ENCODE measurements at places on chromosomes 12 and 14.

DNA sequence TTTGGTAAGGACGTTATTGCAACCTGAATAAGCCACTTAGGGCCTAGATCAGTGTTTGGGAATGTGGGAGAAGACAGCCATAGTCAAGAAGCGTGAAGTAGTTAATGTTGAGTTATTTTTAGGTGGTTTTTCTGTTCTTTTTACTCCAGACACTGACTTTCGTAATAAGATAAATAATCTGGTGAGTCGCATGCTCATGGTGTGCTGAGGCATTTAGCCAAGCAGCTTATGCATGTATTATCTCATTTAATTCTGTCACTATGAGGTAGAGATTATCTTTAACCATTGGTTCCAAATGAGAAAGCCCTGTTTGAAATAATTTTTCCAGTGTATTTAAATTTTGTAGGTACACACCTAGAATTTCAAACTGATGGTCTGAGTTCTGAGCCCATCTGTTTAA, 67.3 kb downstream of the RCOR1 start:
- peak; percentile 67 for DNase-seq

GRCh38 chr14:77642407-77642806, 26.0 kb upstream of the SPTLC2 start:
- DNase-seq = no peak

- DNase-seq = no peak
These were observed 158.0 kb downstream of the RAD51B start for GRCh38 chr14:67977434-67978034.

DNA sequence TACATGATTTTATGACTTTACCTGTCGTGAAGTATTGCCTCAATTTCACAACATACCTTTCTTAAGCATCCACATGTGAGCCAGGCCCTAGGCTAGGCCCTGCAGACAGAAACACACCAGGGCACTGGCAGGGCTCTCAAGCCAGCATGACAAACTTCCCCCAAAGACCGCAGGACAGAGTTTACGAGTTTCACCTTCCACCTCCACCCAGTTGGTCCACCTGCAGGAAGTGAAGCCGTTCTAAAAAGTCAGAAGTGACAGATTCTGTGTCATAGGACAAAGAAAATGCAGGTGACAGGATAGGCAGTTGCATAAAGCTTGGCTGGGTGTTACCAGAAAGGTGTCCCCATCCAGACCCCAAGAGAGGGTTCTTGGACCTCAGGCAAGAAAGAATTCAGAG, 382.3 kb downstream of the PCNX1 start:
- DNase-seq = no peak

DNA sequence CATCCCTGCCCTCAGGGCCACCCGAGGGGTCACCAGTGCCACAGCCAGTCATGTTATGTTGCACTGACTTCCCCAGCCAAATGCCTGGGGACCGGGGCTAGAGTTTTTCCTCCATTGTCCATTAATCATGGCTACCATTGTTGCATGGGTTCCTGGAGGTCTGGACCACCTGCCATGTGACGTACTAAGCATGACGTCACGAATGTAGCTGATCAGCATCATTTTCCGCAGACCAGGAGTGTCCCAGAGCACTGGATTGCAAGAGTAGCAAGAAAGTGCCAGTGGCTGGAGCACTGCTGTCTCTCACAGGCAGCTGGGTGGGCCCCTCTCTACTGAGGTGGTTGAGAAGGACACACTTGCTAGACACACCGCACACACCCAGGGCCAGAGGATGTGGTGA, 6.9 kb upstream of the C14orf180 start:
- no peak for DNase-seq

- DNase-seq = peak; percentile 43
These were observed at the start of gene FAR2 for GRCh38 chr12:29148911-29149690. Gene FAR2 (plus strand): TSS chr12:29149278. CDS start chr12:29270450, 121,172 bp downstream.

- DNase-seq = peak; percentile 99
These were observed 120.3 kb downstream of the FBXL14 start for GRCh38 chr12:1474041-1474573.

- DNase-seq = peak; percentile 63
These were observed 198.3 kb upstream of the CPNE8 start for GRCh38 chr12:39103552-39104165.

GRCh38 chr12:82870771-82871377, 184.2 kb downstream of the TMTC2 start:
- DNase-seq = no peak

- no peak for DNase-seq
These were observed 114.1 kb downstream of the SLC15A4 start for GRCh38 chr12:128709660-128710059.

DNA sequence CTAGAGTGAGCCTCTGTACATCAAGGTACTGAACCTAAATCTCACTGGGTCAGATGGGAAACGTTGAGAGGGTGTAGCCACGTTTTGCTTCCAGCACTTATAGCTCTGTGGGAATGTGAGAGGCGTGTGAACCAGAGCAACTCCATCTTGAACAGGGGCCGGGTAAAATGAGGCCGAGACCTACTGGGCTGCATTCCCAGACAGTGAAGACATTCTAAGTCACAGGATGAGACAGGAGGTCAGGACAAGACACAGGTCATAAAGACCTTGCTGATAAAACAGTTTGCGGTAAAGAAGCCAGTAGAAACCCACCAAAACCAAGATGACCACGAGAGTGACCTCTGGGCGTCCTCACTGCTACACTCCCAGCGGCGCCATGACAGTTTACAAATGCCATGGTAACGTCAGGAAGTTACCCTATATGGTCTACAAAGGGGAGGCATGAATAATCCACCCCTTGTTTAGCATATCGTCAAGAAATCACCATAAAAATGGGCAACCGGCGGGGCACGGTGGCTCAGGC, 63.4 kb upstream of the NCOR2 start:
- DNase-seq = no peak

DNA sequence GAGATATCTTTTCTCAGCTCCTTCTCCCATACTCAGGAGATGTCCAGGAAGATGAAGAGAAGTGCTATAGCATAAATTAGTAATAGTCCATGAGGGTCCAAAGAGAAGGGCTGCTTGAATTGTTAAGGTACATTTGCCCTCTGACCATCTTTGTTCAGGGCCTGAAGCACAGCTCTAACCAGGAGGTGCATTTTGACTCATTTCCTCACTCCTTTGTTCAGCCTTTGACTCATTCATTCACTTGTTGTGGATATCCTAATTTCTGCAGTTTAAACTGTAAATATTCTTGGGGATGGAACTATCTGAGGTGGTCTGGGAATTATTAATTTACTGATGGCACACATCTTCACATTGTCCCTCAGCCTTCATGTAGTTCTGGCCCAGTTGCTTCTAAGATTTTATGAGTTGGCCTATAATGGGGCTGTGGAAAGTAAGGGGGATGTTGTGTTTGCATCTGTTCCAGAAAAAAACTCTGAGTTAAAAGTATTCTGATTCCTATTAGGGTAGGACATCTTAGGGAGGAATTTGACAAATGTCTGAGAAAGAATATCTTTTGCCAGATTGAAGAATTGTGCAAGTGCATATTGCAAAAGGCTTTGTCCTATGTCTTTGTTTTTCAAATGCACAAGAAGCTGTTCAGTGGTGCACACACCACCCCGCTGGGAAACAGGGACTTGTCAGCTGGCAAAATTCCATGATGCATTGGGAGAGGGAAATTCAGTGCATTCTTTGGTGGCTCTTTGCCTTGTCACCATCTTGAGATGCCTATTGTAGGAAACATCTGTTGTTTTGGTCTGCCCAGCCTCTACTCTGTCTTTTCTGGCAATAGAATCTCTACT, 22.1 kb downstream of the SMOC1 start:
- DNase-seq = peak; percentile 90

GRCh38 chr14:71062581-71063303, 155.5 kb downstream of the PCNX1 start:
- DNase-seq = peak; percentile 73

DNA sequence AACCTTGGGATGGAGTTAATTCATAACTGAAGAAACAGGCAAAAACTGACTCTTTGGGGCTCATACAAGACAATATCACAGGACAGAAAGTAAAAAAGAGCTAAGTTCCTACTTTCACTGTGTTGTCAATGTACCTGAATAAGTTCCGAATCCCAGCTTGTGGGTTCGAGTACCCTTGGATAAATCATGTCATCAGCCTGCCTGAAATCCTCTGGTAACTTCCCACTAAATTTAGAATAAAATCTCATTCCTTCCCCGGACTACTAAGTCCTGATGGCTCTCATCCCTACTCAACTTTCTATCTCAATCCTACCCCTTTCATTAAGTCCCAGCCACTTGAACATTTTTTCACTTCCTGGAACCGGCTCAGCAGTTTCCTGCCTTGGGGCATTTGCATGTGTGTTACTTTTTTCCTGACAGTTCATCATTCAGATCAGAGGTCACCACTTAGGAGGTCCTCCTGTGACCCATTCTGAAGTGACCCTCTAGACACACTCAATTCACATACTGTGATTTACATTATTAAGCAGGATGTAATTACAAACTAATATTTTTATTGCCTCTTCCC, 12.7 kb downstream of the ERP29 start:
- DNase-seq = no peak

DNA sequence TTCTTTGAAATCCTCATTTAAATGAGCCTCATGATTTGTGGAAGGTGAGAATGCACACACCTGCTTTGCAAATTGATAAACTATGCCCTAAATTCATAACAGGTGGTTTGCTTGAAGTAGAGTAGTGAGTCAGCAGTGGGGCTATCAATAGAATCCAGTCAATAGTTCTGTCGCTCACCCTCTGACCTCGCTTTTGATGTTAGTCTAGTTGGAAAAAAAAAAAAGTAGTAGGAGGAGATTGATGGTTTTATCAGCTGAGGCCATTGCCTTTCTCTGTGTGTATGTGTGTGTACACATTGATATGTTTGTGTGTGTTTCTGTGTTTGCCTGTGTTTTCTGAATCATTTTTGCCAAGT, 267.3 kb downstream of the SNAPC1 start:
- no peak for DNase-seq

DNA sequence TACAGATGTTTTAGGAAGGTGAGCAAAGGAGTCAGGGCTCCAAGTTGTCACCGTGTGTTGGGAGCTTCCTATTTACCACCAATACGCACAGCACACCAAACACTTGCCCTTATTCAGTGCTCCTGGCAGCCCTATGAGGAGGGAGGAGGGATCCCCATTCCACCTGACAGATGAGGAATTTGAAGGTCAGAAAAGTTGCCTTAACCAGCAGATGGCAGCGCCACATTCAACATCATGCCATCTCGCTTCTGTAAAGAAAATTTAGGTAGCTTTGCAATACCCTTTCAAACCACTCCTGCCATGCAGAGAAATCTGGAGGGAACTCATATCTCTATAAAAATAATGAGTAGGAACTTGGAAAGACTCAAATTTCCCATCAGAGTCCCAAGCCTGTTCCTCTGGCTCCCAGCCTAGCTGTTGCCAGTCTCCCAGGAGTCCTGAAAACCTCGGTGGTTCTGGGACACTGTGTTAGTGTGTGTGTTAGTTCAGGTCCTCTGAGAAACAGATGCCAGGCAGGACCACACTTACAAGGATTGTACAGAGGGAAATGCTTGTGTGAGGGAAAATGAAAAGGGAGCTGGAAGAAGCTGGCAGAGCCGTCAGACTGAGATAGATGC, 410.5 kb downstream of the MED13L start:
- no peak for DNase-seq

DNA sequence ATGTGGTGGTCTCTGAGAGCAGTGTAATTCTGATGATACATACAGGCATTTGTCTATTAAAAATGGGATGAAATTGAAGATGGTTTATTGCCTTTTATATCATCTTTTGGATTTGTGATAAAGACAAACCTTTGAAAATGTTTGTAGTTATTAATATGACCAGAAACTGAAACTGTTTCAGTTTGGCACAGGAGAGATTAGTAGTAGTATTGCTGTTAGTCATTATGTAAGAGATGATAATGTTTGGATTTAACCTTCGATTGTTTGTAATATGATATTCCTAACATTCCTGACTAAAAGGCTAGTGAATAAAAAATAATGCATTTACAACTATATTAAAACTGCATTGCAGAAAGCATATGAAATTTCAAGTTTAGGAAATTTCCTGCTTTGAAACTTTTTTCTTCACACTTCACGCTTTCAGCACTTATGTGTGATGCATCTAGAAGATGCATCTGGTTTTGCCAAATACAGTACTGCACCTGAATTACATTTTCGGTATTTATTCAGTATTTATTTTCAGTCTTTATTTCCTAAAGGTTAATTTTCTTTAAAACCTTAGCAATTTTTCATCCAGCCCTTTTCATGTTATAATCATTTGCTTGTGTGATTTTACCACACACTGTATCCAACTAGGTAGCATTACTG, 25.5 kb downstream of the ADIPOR2 start:
- DNase-seq = peak; percentile 47

DNA sequence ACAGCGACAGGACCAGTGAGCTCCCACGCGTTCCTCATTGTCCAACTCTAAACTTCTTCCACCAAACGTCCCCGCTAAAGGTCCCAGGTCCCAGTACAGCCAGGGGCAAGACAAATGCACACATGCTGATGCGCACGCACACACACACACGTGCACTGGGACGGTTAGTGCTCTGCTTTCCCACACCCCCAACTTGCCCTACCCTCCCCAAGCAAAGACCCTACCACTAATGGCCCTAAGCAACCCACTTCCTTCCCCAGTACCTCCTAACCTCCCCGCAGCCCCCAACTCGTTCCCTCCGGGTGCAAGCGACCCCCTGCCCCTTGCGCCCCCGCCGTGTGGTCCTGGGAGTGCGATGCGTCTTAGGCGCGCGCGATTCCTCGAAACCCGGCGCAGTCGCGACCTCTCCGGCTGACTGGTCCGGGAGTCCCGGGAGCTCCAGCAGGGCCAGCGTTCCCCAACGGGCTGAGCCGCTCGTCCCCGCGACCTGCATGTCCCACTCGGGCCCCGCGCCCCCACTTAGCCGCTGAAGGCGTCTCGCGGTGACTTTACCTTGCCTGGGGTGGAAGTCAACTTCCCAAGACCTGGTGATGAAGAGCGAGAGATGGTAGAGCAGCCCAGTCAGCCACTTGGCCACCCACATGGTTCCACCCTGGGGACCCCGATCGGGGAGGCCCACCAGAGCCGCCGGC, 578 bp downstream of the ADAMTS20 start:
- no peak for DNase-seq

DNA sequence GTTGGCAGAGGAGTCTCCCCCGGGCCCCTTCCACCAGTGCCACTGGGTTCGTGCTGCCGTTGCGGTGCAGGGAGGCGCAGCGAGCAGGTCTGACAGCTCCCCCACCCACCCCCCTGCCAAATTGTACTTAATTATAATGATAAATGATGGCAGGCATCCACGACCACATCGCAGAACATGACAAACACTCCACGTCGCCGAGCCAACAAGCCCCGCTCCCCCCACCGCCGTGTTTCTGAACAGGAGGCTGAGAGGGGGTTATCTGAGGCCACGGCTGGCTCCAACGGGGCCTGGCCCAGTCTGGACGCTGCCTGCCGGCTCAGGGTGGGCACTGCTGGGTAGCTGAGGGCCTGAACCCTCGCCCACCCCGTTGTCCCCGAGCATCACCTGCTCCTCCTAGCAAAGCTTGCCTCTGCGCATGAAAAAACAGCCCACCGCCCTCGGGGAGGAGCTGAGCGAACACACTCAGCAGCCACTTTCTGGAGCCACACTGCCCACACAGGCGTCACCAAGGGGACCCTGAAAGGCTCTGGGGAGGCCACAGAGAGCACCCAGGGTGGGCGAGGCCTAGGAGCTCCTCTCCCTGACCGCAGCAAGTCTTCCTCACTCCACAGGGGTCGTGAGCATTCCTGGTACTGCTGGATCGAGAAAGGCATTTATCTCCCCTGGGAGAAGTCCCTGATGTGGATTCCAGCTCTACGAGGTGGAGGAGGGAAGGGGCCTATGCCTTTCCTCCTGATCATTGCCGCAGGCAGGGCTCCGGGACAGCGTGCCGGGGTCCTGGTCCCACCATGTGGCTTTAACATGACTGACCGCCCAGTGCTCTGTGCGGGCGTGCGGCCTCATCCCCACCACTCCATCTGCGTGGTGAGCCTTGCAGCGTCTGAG, 35.4 kb upstream of the DIO3 start:
- DNase-seq = no peak

GRCh38 chr12:6923851-6924250, 3.9 kb upstream of the ATN1 start:
- DNase-seq = no peak

Measured in iris pigment epithelial cell (primary cell).